ENCODE measurements at places on chromosomes 2 and 18.

GRCh38 chr2:38653715-38654527, 12.0 kb upstream of the GALM start:
- DNase-seq: no peak

- DNase-seq: no peak
Measured at GRCh38 chr2:98503481-98504105, 58.9 kb downstream of the INPP4A start.

DNA sequence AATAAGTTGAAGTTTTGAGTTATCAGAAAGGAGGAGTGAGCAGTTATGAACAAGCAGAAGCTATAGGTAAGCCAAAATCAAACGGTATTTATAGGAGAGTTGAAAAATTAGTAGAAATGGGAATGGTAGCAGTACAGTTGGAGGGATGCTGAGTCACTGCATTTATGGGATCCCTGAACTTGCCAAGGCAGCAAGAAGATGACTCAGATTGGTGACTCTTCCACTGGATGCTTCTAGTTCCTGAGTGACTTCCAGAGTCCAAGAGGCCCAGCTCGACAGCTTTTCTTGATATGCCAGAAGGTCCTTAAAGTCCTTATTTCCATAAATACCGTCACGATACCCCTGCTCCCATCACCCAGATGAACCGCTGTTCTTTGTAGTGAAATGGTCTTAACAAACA, 31.1 kb upstream of the ACTR3 start:
- DNase-seq: no peak

- no peak for DNase-seq
Measured at GRCh38 chr2:15682354-15682753, 90.7 kb downstream of the DDX1 start.

DNA sequence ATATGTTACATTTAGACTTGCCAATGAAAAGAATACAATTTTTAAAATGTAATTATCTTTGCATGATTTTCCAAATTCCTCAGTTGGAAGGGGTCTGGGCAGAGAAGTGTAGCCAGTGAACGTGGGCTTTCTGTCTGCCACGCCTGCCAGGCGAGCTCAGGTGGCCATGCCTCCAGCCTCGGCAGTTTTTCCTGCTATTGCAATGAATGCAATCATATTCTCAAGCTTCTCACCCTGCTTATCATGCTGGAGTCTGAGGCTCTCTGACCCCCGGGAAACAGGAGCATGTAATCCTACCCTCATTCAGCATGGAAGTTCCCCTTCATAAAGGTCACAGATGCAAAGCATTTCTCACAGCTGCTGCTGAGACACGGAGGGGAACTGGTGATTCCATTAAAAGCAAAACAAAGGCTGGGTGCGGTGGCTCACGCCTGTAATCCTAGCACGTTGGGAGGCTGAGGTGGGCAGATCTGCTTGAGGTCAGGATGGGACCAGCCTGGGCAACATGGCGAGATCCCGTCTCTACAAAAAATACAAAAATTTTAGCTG, 154.8 kb downstream of the MBP start:
- DNase-seq: no peak

Measured in transverse colon (tissue), 4 donors.